ENCODE measurements at places on chromosomes 12 and 14.

GRCh38 chr12:119959435-119959834 is 29.6 kb upstream of the BICDL1 start:
- no peak for DNase-seq

GRCh38 chr14:56073799-56074198 is 44.4 kb upstream of the PELI2 start:
- no peak for DNase-seq

- DNase-seq = no peak
Measured at GRCh38 chr12:103884316-103884715, 43.3 kb upstream of the NT5DC3 start.

- DNase-seq = no peak
Measured at GRCh38 chr14:88130057-88130432, 125.1 kb downstream of the GPR65 start.

DNA sequence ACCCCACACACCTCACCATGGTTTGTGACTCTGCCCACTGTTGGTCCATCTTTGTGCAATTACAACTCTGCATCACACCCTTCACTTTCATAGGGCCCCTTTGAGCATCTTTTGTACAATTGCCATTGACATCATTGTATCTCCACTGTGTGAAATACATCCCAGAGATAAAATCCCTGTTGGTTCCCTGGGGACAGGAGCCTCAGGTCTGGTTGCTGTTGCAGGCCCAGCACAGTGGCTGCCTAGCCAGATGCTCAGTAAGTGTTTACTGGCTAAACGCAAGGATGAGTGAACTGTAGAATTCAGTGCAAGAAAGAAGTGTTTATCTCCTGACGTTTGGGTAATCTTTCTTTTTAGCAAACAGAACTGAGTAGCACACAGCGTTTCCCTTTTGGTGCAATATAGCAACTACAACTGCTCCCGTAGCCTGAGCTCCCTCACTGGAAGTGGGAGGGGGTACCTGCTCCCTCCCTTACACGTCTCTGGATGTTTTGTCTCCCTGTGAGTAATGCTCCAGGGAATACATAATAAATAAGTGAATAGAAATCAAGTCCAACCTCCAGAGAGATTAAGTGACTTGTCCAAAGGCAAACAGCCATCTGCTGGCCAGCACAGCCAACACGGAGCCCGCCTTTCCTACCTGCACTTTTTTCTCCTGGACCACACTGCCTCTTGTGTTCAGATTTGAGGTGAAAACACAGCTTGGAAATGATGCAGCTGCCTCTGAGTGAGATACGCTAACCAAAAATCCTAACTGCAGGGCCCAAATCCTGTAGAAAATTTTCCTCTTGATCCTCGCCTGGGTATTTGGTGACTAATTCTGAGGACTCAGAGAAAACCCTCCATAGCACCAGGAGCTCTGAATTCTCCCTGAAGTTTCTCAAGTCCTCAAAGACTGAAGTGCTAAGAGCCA is 27.4 kb downstream of the GALNT16 start:
- DNase-seq = no peak
